Activated CD4-positive, alpha-beta T cell treated with anti-CD3 and anti-CD28 coated beads, Interleukin-2, amount 10 ng/mL, durations not matched to agents 7 days and 5 days (primary cell): ENCODE measurements at places on chromosomes 3 and 15.

- no peak for DNase-seq
Measured at GRCh38 chr3:168865022-168865551, 769.4 kb upstream of the GOLIM4 start.

DNA sequence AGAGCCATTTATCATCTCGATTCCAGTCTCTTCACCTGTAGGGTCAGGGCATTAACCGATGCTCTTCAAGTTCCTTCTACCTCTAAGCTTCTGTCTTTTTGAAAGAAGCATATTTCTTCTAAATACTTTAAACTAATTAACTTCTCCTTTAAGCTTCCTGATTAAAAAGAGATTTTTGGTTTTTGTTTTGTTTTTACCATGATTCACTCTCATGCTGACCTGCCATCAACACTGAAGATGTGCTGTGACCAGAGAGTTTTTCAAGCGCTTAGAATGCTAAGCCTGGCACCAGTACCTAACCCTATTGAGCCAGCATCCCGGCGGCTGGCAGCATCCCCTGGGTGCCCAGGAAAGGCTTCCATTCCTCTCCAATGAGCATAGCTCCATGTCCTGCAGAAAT, 89.3 kb downstream of the FOXP1 start:
- DNase-seq: no peak

DNA sequence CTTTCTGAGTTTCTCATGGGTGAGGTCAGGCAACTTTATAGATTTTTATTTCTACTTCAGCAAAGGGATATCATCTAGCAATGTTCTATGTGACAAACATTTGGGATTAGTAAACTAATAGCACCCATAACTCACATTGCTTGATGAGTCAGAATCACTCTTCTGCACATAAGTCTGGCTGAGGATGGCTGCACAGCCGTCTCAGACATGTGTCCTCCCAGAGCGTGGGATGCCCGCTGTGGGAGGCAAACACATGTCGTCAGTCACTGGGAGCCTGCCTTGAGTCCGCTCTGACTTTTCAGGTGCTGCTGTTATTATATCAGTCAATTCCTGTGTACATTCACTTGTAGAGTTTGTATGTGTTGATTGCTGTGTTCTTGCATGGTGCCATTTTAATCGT, 230.7 kb upstream of the TRIM42 start:
- no peak for DNase-seq

DNA sequence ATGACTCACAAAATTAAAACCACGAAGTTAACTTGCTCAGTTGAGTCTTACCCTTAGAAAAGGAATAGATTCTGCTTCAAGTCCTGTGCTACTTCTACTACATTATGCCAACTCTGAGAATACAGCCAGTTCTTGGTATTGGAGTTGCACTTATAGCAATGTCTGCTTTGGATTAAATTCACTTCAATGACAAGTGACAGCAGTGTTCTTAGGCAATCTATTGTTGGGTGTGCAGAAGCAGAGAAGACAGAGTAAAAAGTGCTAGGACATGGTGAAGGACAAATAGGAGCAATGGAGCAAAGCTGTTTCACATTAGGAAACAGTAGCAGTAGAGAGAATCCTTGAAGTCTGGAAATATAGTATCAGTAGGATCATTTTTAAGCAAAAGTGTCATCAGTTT, 713.1 kb downstream of the SI start:
- no peak for DNase-seq

DNA sequence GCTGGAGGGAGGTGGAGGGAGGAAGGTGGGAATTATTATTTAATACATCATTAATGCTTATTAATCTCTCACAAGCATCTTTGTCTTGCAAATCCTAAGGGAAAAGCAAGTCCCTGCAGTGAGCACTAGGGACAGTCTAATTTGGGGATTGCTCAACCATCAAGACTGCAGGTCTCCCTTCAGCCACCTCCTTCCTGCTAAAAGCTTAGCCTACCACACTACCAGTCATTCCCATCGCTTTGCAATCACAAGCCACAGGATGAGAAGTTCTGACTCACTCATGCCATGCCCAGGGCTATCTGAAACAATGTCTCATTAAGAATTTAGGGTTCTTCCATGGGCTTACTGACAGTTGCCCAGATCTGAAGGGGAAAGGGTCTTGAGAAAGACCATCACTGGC, 51.0 kb upstream of the EIF1B start:
- no peak for DNase-seq

DNA sequence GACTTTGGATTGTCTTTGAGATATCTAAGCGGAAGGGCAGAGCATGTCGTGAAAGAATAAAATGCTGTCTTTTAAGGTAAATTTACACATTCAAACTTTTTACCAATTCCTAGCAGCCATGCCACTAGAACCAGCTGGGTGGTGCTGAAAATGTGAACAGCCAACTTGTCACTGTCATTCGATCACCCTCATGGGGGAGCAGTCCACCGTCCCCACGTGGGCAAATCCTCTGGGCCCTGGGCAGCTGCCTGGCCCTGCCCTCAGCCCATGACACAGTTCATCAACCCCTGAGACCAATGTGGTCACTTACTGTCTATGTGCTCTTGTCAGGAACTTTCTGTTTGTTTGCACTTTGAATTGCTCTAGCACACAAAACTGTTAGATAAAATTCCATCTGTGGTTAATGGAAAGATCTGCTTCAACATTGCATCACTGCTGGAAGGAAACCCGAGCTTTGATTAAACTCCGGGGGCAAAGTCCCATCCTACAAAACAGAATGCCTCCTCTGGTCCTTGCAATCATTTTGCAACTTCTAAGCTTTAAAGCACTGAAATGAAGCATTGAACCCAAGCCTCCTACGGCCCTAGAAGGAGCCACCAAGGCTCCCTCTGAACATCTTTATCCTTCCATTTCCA, 50.1 kb downstream of the PCSK6 start:
- DNase-seq: no peak

- DNase-seq: no peak
Measured at GRCh38 chr3:160403796-160404470, 4.5 kb downstream of the SMC4 start.

GRCh38 chr3:44993471-44994205, 17.6 kb downstream of the EXOSC7 start:
- DNase-seq: no peak
